Stimulated activated CD8-positive, alpha-beta memory T cell treated with anti-CD3 and anti-CD28 coated beads, Interleukin-15, amount 100 ng/mL, for 4 hours (primary cell): ENCODE measurements at places on chromosomes 7 and 10.

DNA sequence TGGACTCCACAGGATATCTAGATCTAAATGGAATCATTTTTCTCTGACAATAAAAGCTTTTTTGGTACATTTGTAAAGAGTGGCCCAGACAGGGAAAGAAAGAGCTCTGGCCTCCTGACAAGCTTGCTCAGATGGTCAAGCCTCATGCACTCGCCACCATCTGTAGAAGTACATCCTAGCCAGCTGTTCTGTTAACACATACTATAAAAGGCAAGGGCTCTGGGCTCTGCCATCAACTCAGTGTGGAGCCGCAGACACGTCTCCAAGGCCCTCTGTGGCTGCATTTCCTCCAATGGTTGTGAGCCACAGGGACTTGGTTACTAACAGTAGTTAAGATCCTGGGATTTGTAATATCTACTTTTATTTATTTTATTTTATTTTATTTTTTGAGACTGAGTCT, 70.8 kb upstream of the KDM7A start:
- no peak for DNase-seq

GRCh38 chr10:95567903-95568630, 6.9 kb upstream of the SORBS1 start:
- DNase-seq = no peak

DNA sequence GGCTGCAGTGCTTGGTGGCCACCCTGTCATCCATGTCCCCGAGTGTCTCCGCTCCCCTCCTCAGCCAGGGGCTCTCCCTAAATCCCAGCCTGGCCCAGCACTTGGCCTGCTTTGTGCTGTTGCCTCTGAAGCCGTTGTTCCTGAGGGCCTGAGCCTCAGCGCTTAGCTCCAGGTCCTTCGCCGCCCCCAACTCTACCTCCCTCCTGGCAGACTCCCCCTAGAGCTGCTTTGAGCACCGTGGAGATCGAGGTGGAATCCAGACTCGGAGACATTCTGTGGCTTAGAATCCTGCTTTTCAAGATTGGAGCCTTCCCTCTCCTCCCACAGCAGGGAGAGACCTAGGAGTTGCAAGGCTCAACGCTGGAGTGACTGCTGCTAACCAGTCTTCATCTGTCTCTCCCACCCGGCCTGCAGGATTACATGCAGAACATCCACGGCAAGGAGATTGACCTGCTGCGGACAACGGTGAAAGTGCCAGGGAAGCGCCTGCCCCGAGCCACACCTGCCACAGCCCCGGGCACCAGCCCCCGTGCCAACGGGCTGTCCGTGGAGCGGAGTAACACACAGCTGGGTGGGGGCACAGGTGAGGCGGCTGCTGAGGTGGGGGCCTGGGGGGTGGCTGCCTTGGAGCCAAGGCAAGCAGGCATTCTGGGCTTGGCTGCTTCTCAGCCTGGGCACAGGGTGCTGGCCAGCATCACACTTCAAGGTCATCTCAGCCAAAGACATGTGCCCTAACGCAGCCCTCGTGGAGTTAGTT, 33.3 kb downstream of the GBX1 start:
- no peak for DNase-seq

DNA sequence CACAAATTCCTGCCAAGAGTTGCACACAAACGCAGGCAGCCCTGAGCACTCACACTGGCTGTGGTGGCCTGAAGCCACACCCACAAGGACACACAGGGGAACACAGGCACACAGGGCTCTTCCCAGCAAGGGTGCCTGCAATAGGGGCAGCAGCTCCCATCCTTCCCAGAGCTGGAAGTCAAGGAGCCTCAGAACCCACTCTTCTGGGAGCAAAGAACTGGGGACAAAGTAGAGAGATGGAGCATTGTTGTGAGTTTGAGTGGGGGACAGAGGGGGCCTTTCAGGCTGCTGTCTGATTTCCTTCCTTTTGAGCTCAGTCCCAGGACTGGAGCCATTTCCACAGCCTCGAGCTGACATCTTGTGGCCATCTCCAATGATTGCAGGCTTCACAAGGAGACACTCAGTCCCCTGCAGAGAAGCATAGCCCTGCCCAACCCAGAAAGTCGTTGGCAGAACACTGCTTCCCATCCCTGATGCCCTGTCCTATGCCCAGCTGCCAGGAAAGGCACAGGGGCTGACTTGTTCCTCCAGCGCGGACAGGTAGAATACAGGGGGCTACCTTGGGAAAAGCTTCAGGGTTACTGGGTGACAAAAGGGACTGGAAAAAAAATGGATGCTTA, 34.4 kb upstream of the SLF2 start:
- no peak for DNase-seq

DNA sequence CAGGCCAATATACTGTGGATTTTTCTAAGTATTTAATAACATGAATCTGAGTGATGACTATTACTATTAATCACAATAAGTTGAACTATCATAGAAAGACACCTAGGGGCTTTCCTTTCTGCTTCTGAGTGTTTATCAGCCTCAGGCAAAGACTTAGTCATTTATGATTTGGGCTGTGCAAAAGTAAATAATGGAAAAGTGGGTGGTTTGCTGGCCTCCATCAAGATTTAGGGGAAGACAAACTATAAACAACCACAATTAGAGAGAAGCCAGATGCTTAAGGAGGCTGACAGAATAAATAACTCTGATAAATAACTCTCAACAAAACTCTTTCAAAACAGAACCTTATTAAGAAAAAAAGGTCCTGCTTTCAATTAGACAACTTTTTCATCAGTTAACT, 64.7 kb downstream of the MACC1 start:
- DNase-seq = no peak

DNA sequence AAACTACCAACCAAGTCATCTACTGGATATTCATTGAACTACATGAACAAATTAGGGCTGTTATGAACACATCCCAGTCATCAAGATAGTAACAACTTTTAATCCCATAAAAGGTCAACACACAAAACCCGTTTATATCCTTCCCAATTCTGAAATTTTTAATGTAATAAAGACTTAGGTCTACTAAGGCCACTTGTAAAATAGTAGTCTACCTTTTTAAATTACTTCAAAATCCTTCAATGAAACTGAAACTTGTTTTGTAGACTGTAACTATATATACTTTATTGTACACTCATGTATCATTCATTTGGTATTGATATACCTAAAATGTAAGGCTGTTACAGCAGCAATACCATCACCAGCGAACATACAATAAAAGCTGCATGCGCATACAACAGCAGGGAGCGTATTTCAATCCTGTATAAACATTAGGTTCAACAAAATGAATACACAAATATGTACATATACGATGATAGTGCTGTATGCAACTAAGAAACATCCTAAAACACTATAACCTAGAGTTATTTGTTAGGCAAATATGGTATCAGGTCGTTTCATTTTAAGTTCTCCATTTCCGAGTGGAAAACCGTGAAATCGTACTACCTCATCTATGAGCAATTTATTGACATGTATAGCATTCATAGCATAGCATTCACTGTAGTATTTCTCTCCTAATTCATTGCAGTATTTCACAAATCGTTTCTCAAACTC, 973 bp downstream of the ATAD1 start:
- no peak for DNase-seq

GRCh38 chr7:151399906-151400305, 9.9 kb downstream of the WDR86 start:
- DNase-seq = no peak

DNA sequence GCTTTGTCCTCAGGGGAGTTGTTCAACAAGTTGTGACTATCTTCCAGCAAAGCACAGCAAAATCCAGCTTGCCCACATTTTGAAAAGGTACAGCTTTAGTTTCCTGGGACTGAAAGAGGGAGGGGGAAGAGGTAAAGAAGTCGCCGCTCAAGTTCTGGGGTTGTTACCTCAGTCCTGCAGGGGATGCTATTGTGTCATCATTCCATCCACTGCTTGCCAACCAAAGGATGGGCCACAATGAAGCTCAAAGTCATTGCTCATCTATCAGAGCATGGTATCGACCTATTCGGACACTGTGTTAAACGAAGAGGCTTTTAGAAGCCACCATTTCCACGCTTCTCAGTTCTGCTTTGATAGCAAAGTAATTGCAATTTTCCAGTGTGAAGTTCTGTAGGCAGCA, 34.3 kb downstream of the NPY start:
- no peak for DNase-seq

DNA sequence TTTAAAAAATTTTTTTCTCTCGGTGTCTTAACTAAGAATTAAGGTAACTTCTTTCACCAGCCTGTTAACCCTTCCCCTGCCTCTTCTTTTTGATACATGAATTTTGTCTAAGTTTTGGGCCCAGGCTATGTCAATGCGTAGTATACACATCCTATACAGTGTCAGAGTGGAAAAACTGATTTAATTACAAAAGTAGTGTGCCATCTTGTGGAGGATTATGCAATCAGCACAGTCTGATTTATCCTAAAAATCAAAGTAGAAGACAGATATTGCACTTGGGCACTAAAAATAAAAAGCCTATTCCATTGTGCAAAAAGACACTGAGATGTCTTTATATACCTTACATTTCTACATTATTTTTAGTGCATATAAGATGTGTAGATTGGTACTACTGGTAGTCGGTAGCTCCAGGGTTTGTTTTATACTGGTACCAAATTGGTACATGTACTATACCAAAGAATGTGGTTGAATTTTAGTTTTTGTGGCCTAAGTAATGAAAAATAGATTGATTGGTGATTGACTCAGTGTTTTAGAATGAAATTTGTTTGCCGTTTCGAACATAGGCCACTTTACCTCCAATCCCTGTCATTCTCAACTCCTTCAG, 96.6 kb downstream of the MKLN1 start:
- no peak for DNase-seq

- DNase-seq = no peak
These were observed 130.9 kb downstream of the NXPH1 start for GRCh38 chr7:8564281-8564680.

- no peak for DNase-seq
These were observed 975.2 kb downstream of the SORCS1 start for GRCh38 chr10:106189292-106189691.

- DNase-seq = no peak
These were observed 34.0 kb downstream of the PSAP start for GRCh38 chr10:71816936-71817618.

GRCh38 chr7:142482891-142483658, 225.2 kb upstream of the PRSS58 start:
- DNase-seq = peak; percentile 30

DNA sequence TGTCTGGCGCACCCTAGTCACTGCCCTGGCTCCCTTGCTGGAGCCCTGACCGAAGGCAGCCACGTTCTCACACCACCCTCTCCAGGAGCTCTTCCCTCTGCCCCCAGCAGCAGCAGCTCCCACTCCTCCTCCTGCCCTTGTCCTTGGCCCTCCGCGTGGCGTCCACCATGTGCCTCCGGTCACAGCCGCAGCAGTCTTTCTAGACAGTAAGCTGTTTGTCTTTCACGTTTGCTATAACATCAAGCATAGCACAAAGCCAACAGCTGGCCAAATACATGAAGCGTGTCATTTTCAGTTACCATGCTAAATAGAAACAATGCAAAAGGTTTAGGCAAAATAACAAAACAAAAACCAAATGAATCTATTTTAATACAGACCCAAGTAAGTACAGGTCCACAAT, 3.3 kb downstream of the PITRM1 start:
- no peak for DNase-seq

DNA sequence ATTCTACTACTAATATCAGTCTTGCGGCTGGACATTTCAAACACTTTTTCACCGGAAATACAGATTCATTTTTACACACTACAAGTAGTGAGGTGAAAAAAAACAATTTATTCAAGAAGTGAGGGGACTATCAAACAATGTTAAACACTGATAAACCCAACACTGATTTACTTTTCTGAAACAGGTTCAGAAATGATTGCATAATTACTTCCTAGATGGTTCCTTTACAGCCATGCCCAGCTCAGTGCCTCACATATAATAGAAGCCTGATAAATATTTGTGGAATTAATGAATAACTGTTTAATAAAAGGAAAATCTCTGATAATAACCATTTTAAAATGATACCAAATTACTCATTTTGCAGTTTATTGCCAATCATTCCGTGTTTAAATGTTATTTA, 34.6 kb downstream of the FRA10AC1 start:
- DNase-seq = no peak

GRCh38 chr10:71073451-71074175, 138.8 kb upstream of the UNC5B start:
- no peak for DNase-seq

- no peak for DNase-seq
These were observed 92.9 kb downstream of the CPED1 start for GRCh38 chr7:121081327-121081936.

- DNase-seq = no peak
These were observed 117.3 kb downstream of the PTPRN2 start for GRCh38 chr7:158470336-158470735.

DNA sequence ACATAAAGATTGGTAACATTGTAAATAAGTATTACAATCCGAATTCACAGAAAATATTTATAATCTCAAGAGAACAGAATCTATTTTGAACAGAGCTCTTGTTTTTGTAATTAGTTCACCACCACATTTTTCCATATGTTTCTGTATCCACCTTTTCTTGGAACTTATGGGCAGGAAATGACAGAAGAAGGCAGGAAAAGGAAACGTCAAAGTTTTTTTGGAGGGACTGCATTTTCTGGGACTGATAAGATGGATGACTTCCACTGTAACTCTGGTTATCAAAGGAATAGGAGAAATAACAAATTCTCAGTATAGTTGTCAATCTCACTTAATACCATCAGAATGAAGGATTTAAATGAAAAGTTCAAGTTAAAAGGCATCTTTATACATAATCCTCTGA, 75.1 kb upstream of the SMNDC1 start:
- DNase-seq = no peak

GRCh38 chr7:131890176-131890575, 333.7 kb upstream of the PODXL start:
- DNase-seq = no peak

DNA sequence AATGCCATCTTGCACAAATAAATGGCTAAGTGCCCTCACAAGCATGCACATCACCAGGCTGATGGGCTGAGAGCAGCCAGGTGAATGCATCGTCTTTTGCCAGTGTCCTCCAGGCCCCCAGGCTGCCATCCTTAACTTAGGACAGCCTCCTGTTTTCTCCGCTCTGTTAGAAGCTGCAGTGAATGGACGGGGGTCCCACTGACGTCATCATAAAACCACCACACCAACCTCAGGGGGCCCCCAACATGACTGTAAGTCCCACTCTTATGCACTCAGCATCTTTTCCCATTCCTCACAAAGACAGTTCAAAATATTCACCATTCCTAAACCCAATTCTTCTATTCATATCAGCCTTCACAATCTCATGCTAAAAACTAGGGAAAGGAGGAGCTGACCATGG, 34.4 kb downstream of the GLI3 start:
- DNase-seq = no peak

- DNase-seq = no peak
These were observed 161.2 kb upstream of the FAM3C start for GRCh38 chr7:121557034-121557892.

GRCh38 chr10:119665901-119666708, 14.9 kb downstream of the BAG3 start:
- no peak for DNase-seq

GRCh38 chr7:149381245-149381644, 79.6 kb downstream of the ZNF777 start:
- DNase-seq = no peak

DNA sequence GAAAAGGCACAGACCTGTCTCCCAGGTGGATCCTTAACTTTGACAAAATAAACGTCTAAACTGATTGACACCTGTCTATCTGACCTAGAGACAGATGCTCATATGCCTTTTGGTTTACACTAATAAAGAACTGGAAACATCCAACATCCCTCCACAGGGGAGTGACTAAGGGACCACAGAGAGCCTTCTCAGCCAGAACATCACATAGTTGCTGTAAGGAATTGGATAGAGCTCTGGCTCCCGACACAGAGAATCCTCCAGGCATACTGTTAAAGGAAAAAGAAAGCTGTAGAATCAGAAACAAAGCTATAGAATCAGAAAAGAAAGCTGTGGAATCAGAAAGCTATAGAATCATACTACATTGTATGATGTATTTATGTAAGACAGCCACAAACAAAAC, 258.8 kb downstream of the STK31 start:
- no peak for DNase-seq
